NCI-H2107 (cell line): ENCODE measurements at places on chromosomes 11 and 22.

DNA sequence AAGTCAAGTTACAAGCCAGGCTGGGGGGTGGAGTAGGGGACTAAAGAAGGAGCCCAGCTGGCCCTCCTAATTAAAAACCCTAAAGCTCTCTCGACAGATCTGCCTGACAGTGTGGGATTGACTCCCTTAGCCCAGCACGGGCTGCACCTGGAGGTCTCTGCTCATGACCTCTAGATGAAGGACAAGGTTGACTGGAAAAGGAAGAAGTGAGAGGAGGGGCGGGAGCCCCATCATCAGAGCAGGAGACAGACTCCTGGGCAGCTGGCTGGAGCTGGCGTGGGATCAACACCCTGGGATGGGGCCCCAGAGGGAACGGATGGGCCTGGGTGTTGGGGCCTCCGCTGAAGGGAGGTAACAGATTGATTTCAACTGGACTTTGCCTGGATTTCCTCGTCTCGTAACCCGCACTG is 46.1 kb downstream of the RPUSD4 start:
- DNase-seq, result no peak

DNA sequence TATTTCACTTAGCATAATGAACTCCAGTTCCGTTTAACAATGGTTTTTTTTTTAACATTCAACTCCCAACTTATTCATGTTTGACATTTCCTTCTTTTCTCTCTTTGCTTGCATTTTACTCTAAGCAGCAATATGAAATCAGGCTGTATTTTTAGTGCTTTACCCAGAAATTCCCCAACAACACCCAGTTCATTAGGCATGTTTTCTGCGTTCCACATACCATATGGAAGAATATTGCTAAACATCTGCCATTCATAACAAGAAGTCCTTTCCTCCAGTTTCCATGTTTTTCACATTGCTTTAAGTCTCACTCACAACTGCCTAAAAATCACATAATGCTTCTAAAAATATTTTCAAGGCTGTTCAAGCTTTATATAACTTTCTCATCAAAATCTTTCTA is 45.8 kb downstream of the PLAAT5 start:
- DNase-seq, result no peak

DNA sequence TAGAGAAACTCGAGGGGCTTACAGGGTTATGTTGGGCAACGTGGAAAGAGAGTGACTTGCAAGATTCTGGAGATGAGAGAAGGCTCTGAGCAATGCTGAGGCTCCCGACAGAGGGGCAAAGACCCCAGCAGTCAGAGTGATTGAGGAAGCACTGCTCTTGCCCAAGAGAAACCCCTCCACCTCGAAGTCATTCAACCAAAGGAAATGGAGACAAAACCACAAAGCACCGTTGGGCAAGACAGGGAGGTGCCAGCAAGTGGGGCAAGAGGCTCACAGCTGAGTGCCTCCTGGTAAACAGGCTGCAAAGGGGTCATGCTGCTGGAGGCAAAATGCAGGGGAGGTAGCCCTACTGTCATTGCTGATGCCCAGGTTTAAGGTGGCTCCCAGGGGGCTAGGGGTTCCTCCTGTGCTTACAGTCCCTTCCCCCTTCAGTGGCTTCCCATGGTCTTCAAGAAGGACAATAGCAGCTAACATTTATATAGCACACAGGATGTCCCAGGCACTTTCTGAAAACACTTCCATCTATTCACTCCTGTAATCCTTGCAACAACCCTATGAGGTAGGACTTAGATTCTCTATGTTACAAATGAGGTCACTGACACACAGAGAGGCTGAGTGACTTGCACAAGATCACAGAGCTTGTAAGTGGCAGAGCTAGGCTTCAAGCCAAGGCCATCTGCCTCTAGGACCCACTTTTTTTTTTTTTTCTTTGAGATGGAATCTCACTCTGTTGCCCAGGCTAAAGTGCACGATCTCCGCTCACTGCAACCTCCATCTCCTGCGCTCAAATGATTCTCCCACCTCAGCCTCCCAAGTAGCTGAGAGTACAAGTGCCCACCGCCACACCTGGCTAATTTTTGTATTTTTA is 18.1 kb upstream of the MYH9 start:
- no peak for DNase-seq

GRCh38 chr22:25370322-25370721 is 150.9 kb downstream of the CRYBB2 start:
- DNase-seq, result no peak

DNA sequence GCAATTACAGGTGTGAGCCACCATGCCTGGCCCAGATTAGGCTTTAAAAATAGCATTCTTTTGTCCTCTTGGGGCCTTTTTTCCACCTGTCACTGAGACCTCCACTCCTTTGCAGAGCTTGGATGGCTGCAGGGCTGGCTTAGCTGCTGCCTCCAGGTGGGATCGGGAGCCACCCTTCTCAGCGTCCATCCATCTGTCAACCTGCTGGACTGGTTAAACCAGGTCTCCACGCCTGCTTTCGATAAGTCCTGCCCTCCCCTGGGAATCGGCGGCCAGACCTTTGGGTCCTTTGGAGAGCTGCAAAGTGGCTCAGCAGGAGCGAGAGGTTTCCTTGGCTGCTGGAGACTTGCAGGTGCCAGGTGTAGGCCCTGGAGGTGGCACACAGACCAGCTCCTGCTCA is 23.4 kb upstream of the GRAMD4 start:
- no peak for DNase-seq

GRCh38 chr22:29773233-29773632 is 6.1 kb downstream of the UQCR10 start:
- DNase-seq, result no peak

GRCh38 chr11:99791354-99791753 is 770.6 kb downstream of the CNTN5 start:
- DNase-seq, result no peak

- DNase-seq, result no peak
Measured at GRCh38 chr22:41951898-41952474, at the start of gene SMIM45. Gene SMIM45, plus strand, starts transcription at chr22:41952150.

DNA sequence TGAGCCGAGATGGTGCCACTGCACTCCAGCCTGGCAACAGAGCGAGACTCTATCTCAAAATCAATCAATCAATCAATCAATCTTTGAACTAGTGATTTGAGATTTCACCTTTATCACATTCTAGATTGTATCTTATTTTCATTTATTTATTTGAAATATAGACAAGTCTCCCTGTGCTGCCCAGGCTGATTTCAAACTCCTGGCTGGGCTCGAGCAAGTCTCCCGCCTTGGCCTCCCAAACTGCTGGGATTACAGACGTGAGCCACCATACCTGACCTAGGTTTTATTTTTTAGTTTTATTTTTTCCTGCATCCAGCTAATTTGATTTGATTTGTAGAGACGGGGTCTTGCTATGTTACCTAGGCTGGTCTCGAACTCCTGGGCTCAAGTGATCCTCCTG is 17.1 kb downstream of the F2 start:
- no peak for DNase-seq

- DNase-seq, result no peak
Measured at GRCh38 chr11:66580803-66581202, 12.1 kb downstream of the CCDC87 start.

DNA sequence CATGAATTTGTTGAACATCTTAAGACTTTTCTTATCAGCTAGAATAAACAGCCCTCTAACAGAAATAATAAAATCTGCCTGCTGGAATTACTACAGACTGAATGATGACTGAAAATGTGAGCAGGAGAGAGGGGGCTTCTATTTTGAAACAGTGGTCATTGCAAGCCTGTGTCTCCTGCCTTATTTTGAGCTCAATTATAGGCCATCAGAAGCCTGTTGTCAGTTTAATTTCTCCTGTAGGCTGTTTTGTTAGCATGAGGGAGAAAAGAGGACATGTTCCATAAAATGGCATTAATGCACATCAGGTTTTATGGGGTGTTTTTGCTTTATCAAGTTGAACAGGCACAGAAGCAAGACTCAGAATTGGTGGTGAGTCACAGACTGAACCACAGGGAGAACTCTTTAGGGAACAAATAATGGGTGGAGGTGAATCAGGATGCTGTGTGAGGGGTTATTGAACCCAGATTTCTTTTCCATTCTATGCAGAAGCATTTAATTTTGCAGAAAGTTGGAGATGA is 129.1 kb downstream of the PARVA start:
- no peak for DNase-seq

DNA sequence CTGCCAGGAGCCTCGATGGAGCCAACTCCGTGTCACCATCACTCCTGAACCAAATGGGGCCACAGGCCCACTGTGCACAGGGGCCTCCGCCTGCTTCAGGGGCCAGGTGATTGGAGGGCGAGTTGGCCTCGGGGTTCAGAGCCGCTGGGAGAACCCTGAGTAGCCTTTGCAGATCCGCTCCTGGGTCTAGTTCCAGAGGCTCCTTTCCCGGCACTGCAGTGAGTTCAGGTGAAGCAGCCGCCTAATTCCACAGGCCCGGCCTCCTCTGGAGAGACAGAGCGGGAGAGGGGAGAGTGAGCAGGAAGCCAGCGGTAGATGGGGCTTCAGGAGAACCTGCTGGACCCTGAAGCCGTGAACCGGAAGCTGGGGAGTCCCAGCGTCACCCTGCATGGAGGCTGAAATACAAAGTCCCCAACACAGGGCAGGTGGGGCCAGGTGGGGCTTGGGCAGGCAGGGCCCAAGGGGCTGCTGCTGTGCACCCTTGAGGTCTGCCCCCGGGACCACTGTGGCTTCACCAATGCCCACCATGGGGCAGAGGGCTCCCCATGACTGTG is 22.5 kb downstream of the DRD4 start:
- DNase-seq, result no peak

GRCh38 chr22:44459551-44459950 is 38.5 kb downstream of the RTL6 start:
- DNase-seq, result no peak

DNA sequence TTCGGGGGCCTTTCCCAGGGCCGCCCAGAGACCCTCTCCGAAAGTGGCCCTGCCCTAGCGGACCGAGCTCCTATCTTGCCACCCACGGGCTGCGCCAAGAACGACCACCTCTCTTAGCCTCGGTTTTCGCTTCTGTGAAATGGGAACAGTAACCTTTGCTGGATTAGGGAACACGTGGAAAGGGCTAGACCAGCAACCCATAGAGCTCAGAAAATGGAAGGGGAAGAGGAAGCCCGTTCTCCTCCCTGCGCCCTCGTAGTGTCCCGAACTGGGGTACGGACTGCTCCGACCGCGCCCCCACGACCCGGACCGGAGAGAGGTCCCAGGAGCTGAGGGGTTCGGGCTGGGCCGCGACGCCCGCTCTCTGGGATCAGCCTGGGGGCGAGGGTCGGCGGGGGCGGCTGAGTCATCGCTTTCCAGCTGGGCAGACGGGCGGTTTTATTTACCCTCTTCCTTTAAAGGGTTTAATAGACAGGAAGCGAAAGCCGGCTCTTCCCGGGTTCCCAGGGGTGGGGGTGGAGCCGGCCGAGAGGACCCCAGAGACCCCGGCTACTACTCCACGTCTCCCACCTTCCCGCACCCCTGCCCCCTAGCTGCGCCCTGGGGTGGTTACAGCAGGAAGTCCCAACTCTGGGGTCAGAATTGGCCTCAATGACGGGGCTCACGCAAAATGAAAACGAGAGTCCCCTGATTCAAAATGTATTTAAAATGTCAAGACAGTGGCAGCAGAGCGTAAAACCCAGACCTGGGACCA is 907 bp upstream of the PHLDA2 start:
- DNase-seq, result no peak

- DNase-seq, result no peak
Measured at GRCh38 chr11:47511917-47512316, 41.0 kb downstream of the CELF1 start.

DNA sequence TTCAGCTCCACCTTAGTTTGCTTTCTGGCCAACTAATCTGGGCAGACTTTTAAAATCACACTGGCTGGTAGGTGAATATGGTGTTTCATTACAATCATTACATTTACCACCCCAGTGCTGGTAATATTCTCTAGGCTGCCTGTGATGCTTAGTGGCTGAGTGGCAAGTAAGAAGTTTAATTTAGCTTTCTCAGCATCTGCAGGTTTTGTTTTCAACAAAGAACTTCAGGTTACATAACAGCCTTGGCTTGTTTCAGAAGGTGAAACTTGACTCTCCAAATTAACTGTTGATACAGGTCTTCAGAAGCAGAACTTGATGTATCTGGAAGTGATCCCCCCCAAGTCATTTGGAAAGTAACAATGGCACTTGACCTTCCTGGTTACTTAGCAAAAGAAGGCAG is 423.3 kb upstream of the CCDC90B start:
- no peak for DNase-seq

- no peak for DNase-seq
Measured at GRCh38 chr11:111778047-111778558, 11.9 kb upstream of the PPP2R1B start.

GRCh38 chr11:6387811-6388599 is 2.3 kb upstream of the SMPD1 start:
- no peak for DNase-seq

DNA sequence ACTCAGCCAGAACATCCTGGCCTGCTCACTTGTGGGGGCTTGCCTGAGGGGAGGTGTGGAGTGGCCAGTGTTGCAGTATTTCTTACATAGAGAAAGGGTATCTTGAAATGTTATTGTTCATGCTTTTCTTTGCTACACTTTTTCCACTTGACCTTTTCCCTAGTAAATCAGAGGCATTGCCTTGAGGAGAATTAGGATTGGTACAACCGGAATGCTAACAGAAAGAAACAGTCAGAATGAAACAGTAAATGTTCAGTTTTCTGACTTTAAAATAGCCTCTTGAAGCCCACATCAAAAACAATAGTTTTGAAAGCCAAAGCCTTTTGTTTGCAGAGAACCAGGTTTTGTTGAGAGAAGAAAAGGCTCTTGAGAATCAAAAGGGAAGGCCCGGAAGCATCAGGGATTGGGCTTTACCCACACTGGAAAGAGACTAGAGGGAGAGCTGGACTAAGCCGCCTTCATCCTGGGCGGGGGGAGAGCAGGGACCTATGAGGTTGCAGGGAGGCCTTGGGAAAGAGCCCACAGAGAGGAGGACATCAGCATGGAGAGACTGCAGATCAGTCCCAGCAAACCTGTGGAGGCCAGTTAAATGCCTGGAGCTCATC is 12.4 kb downstream of the ADM start:
- DNase-seq, result no peak

GRCh38 chr11:69240332-69241074 is 53.5 kb upstream of the MYEOV start:
- no peak for DNase-seq

GRCh38 chr11:69413015-69413801 is 68.3 kb upstream of the LINC01488 start:
- no peak for DNase-seq
